ENCODE measurements at places on chromosomes 11 and 22.

DNA sequence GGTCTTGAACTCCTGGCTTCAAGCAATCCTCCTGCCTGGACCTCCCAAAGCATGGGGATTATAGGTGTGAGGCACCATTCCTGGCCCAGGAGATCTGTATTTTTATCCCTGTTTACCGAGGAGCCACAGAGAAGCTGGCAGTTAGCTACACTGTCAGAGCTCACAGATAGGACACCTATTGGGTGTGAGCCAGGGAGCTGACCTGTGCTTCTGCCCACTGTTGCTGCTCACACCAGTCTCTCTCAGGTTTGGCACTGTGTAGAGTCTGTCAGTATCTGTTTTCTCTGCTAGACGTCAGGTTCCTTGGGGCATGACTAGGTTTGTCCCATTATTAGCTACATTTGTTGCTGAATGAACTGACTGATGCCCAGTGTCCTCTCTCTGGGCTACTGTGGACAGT, 17.5 kb downstream of the PPP6R2 start:
- no peaks in the 10 kb centered on the region for H3K27me3 ChIP-seq
- no peak overlapping the region for H3K27ac ChIP-seq
- H3K4me1 ChIP-seq: no peaks in the 10 kb centered on the region
- no peak for DNase-seq

- H3K27ac ChIP-seq: no peak overlapping the region
- H3K27me3 ChIP-seq: no peaks in the 10 kb centered on the region
Observed at GRCh38 chr11:76313913-76314740, 66.8 kb downstream of the THAP12 start.

- no peaks in the 10 kb centered on the region for H3K36me3 ChIP-seq
- no peaks in the 10 kb centered on the region for H3K4me1 ChIP-seq
- H3K27ac ChIP-seq: no peak overlapping the region
- peaks cover 7% of the 10 kb centered on the region for H3K27me3 ChIP-seq
Observed at GRCh38 chr11:33874433-33874832, 17.4 kb downstream of the LMO2 start.

GRCh38 chr11:33412241-33412640, 155.1 kb downstream of the HIPK3 start:
- H3K4me3 ChIP-seq: no peak overlapping the region
- H3K36me3 ChIP-seq: no peaks in the 10 kb centered on the region
- H3K4me1 ChIP-seq: peaks cover 3% of the 10 kb centered on the region

DNA sequence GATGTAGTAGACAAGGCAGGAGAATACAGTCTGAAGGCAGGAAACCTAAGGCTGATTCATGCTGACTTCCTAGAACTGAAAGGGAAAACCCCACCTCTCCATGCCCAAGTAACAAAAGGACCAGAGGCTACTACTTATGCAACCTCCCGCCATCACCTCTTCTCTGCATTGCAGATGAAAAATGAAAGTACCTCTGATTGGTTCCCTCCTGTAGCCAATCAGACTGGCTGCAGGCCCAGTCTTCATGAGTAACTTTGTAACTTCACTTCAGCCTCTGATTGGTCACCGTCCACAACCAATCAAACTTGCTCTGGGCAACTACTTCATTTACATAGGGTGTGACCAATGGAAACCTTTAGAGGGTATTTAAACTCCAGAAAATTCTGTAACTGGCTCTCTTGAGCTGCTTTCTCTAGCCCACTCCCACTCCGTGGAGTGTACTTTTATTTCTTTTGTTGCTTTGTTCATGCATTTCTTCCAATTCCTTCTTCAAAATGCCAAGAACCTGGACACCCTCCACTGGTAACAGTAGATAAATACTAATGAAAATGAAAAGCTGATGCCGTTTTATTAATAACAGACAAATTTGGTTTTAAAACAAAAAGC, 5.2 kb upstream of the MAP6 start:
- no peak for DNase-seq
- no peaks in the 10 kb centered on the region for H3K36me3 ChIP-seq
- H3K4me3 ChIP-seq: no peak overlapping the region
- H3K27me3 ChIP-seq: peaks cover 22% of the 10 kb centered on the region
- H3K27ac ChIP-seq: no peak overlapping the region

- peaks cover 10% of the 10 kb centered on the region for H3K4me1 ChIP-seq
- no peak for DNase-seq
- H3K27me3 ChIP-seq: no peaks in the 10 kb centered on the region
- no peak overlapping the region for H3K4me3 ChIP-seq
Observed at GRCh38 chr22:36430863-36431262, 43.1 kb upstream of the MYH9 start.

GRCh38 chr11:111362887-111363411, 16.1 kb downstream of the POU2AF1 start:
- DNase-seq: no peak
- H3K36me3 ChIP-seq: no peaks in the 10 kb centered on the region
- no peak overlapping the region for H3K27ac ChIP-seq

- H3K4me1 ChIP-seq: 0 out of 2 replicates have a peak, but pooled peaks cover 2% of the 10 kb centered on the region
- no peak for DNase-seq
- H3K27me3 ChIP-seq: no peaks in the 10 kb centered on the region
- H3K36me3 ChIP-seq: no peaks in the 10 kb centered on the region
- no peak overlapping the region for H3K27ac ChIP-seq
Observed at GRCh38 chr11:130514316-130514715, 65.9 kb downstream of the ADAMTS15 start.

GRCh38 chr11:124070915-124071622, 29.9 kb upstream of the OR10G7 start:
- no peaks in the 10 kb centered on the region for H3K4me1 ChIP-seq
- H3K27me3 ChIP-seq: no peaks in the 10 kb centered on the region
- H3K4me3 ChIP-seq: no peak overlapping the region
- no peaks in the 10 kb centered on the region for H3K36me3 ChIP-seq
